GM13976 (cell line): ENCODE measurements at places on chromosomes 13 and 19.

DNA sequence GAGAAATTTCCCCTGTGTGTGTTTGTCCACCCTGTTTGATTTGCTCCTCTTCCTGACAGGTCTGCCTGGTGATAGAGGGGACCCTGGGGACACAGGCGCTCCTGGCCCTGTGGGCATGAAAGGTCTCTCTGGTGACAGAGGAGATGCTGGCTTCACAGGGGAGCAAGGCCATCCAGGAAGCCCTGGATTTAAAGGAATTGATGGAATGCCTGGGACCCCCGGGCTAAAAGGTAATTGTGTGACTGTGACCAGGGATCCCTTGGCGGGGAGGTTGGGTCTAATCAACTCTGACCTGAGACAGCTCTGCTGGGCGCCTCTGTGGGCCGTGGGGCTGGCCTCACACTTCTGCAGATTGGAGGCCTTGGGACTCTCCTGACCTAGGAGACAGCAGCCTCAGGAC is 81.4 kb downstream of the RAB20 start:
- no peak for DNase-seq

- peak; percentile 45 for DNase-seq
These were observed 18.5 kb upstream of the POP4 start for GRCh38 chr19:29587518-29587986.

DNA sequence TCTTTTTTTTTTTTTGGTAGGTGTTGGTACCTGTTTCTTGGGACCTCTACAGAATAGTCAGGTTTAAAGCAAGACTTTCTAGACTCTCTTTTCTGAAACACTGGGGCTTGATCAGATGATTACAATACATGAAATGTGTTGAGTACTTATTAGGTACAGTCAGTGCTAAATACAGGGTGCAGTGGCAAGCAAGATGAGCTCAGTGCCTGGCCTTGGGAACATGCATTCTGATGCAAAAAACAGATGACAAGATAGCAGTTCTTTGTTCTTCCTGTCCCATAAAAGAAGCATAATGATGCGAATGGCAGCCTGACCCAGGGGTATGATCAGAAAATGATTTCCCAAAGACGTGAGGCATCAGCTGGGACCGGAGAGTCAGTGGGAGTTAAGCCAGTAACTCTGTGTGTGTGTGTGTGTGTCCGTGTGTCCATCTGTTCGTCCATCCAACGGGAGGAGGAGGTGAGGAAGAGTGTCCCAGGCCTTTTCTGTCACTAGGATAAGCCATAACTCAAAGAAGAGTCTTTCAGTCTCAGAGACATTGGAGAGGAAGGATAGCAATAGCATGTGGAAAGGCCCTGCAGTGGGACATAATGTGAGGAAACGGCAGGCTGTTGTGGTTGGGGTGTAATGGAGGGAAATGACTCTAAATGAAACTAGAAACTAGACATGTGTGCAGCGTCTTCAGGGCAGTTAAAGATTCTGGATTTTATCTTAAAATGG is 32.2 kb downstream of the SLAIN1 start:
- DNase-seq, result peak; percentile 11

GRCh38 chr13:97548711-97549110 is 114.7 kb downstream of the RAP2A start:
- DNase-seq, result no peak

- DNase-seq, result no peak
These were observed 41.9 kb downstream of the GPC6 start for GRCh38 chr13:93268327-93269028.

- DNase-seq, result no peak
These were observed 26.8 kb upstream of the CYSLTR2 start for GRCh38 chr13:48626726-48627451.

DNA sequence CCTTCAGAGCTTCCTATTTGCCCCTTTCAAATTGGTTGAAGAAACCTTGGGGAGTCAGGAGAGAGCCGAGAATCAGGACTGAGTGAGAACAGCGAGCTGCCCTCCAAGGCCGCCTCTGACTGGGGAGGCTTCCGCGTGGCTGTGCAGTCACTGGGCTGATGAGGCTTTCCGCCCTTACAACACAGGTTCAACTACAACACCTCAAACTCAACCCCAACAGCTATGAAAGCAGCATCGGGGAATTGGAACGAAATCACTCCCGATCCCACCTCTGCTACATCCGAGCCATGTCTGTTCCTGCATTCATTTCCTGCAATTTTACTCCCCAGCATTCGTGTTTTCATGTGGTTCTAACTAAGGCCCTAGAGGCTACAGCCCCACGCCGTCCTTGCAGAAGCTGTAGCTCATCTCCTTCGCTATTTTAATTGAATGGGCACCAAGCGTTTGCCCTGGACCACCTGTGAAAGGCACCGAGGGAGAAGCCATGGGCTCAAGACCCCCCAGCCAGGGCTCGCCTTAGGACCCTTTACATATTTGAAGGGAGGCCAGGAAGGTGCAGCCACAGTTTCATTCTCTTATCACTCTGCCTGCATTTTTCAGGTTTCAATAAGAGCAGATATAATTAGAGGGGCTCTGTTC is 12.3 kb upstream of the RASA3 start:
- DNase-seq, result no peak

GRCh38 chr19:38425222-38425809 is 703 bp downstream of the RASGRP4 start:
- no peak for DNase-seq

DNA sequence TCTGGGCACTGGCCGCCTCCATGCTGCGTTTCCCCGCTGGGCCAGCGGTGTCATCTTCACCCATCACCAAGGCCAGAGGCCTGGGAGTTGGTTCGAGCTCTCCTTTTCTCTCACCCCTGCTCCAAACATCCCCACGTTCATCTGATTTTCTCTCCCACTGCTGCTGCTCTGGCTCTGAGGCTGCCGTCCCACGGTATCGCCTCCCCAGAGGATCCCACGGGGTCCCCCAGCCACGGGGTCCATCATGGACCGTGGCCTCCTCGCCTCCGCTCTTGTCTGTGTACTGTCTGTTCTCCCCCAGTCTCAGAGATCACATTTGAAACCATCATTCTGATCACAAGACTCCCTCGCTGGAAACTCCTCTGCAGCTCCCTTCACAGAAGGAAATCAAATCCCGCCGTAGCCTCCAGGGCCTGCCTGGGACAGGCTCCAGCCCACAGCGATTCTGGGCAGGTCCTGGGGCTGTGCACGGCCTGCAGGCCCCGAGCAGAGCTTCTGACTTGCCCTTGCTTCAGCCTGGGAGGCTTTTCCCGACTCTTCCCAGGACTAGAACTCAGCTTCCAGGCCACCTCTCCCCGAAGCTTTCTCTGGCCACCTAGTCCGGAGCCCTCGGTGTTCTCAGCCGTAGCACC is 64.2 kb downstream of the SOX1 start:
- no peak for DNase-seq

DNA sequence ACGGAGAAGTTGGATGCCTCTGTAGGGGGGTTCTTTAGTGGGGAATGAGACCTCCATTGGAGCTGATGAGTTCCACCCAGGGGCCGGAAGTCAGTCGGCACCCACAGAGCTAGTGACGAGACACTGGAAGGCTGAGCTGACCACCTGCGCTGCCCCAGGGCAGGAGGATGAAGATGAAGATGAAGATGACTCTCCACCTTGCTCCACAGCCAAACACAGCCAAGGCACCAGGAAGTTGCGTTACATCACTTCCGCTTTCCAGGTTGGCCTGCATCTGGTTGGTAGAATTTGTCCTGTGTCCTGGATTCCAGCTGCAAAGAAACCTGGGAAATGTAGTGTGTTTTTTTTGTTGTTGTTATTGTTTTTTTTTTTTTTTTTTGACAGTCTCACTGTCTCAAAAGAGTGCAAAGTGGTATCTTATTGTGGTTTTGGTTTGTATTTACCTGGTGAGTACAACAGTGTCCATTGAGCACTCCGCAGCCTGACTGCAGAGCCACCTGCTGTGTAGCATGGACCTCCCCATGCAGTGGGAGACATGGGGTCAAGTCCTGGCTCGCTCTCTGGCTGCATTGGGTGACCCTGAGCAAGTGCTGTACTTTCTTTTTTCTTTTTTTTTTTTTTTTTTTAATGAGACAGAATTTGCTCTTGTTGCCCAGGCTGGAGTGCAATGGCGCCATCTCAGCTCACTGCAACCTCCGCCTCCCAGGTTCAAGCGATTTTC is 1.9 kb downstream of the TBC1D17 start:
- DNase-seq, result no peak

- peak; percentile 66 for DNase-seq
These were observed 5.9 kb downstream of the ANO8 start for GRCh38 chr19:17328517-17329365.

GRCh38 chr19:1257475-1258162 is 9.2 kb downstream of the MIDN start:
- no peak for DNase-seq

DNA sequence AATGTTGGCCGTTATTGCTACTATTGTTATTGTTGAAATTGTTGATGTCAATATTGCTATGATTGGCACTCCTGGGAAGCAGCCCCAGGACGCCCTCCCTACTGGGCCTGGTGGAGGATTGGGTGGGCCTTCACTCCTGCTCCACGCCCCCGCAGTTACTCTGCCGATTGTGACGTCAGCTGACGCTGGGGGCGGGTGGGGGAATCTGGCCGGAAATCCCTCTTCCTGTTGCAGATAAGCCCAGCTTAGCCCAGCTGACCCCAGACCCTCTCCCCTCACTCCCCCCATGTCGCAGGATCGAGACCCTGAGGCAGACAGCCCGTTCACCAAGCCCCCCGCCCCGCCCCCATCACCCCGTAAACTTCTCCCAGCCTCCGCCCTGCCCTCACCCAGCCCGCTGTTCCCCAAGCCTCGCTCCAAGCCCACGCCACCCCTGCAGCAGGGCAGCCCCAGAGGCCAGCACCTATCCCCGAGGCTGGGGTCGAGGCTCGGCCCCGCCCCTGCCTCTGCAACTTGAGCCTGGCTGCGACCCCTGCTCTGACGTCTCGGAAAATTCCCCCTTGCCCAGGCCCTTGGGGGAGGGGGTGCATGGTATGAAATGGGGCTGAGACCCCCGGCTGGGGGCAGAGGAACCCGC is at the start of gene ETV2:
ETV2 (plus strand) TSS at position 231 of the 637 bp plus-strand sequence. CDS start 716 bp downstream, outside the sequence.
- peak; percentile 73 for DNase-seq

GRCh38 chr19:39032063-39032918 is at the start of gene FBXO27:
Gene FBXO27 (minus strand): TSS chr19:39032549. CDS start chr19:39032227, 322 bp downstream.
- peak; percentile 44 for DNase-seq

GRCh38 chr13:18235172-18235571 is 946.5 kb downstream of the TUBA3C start:
- DNase-seq, result peak; percentile 6

- no peak for DNase-seq
These were observed 211.5 kb downstream of the KLF12 start for GRCh38 chr13:73922493-73923393.

DNA sequence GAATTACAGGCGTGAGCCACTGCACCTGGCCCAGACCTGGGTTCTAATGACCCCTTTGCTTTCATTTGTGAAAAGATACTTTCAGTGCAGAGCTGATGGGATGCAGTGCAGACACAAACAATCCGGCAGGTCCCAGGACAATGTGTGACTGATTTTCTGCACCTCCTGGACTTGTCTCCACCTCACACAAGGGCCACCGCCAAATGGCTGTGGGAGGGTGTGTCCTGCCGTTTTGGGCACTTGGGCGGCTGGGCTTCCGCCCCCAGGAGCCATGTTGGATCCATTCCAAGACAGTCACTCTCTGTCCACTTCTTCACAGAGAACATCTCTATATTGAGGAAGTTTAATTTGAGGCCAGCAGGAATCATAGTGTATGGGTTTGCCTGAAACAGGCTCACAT is 112.3 kb upstream of the ZNF507 start:
- DNase-seq, result no peak

- DNase-seq, result peak; percentile 67
These were observed 13.6 kb downstream of the UBAC2 start for GRCh38 chr13:99214232-99214631.

GRCh38 chr13:29543230-29544215 is 52.0 kb downstream of the SLC7A1 start:
- peak; percentile 81 for DNase-seq

GRCh38 chr13:111915104-111915551 is 151.8 kb upstream of the SOX1 start:
- DNase-seq, result no peak

GRCh38 chr13:77338961-77339401 is 12.1 kb upstream of the MYCBP2 start:
- no peak for DNase-seq

GRCh38 chr19:5141129-5141849 is 172.4 kb downstream of the KDM4B start:
- no peak for DNase-seq

DNA sequence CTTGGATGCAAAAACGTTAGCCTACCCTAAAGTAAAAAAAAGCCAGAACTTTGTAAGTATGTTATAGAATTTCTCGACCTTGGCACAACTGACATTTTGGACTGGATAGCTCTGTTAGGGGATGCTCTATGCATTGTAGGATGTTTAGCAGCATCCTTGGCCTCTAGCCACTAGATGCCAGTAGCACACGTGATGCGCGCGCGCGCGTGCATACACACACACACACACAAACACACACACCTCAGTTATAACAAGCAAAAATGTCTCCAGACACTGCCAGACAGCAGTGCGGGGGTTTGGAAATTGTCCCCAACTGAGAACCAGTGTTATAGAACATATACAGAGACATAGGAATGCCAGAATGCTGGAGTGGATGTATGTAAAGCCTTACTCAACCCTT is 17.2 kb downstream of the ZNF226 start:
- no peak for DNase-seq

- no peak for DNase-seq
These were observed 3.5 kb downstream of the GAMT start for GRCh38 chr19:1397838-1398237.

GRCh38 chr13:37682496-37682895 is 83.9 kb upstream of the POSTN start:
- DNase-seq, result no peak

GRCh38 chr19:23395041-23395721 is at the start of gene ZNF91:
Gene ZNF91 (minus strand): TSS chr19:23395471. CDS start chr19:23395354, 117 bp downstream.
- DNase-seq, result peak; percentile 80

DNA sequence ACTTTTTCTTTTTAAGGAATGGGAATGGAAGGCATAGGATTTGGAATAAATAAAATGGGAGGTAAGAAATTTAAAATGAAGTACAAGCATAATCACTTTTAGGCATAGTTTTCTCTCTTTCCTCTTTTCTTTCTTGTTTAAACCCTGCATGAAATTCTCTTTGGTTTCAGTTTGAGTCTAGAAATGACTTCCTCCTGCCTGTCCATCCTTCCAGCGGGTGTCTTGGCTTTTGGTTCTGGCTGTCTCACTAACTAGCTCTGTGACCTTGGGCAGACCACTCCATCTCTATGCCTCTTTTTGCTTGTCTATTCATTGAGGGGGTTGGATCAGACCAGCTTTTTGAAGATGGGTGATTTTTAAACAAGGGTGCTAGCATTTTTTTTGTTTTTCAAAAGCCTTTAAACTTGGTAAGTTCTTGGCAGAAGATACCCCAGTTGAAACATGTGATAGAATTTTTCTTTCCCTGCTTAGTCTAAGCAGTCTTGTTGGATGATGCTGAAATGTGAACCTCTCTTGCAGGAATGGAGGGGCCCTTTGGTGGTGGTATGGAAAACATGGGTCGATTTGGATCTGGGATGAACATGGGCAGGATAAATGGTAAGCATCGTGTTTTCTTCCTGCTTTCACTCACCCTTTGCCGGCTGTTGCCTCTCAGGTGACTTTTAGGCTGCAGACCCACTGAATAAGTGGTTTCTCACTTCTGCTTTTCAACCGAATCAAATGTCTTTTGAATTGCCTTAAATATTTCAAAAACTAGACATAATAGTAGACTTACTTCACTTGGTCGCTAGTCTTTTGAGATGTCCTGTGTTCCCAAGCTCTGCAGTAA is 28.6 kb downstream of the PRAM1 start:
- peak; percentile 73 for DNase-seq
